ENCODE measurements at places on chromosomes 7 and 10.
A peak's percentile ranks its signal among the peaks of the same experiment; 100 is the strongest.

DNA sequence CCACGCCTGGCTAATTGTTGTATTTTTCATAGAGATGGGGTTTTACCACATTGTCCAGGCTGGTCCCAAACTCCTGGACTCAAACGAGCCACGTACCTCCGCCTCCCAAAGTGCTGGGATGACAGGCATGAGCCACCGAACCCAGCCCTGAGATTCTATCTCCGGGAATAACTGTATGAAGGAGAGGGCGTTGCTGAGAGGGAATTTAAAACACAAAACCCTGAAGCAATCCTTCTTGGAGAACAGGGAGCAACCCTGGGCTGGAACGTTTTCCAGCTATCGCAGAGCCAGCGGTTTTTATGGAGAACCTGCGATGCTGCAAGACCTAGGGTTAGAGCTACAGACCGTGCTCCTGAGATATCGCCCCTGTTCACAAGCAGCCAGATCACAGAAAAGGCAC lies 144.6 kb downstream of the PRKAG2 start:
- no peak for DNase-seq

DNA sequence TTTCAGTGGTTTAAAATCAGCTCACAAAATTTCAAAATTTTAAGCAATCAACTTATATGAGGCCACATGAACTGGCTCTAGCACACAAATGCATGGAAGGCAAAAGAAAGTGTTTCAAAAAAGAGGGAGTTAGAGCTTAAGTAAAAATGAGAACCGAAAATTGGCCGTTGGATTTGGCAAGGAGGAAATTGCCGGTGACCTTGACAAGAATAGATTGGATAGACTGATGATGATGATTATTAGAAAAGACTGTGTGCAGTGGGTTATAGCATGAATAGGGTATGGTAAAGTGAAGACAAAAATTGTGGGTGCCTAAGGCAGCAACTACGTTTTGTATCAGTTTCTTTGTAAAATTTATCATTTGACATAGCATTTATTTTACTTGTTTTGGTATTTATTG lies 175.7 kb downstream of the SEMA3D start:
- DNase-seq = no peak

GRCh38 chr10:72066318-72067284 lies 21.8 kb downstream of the SPOCK2 start:
- DNase-seq = peak; percentile 70

GRCh38 chr10:7297094-7297493 lies 113.7 kb downstream of the SFMBT2 start:
- DNase-seq = no peak

DNA sequence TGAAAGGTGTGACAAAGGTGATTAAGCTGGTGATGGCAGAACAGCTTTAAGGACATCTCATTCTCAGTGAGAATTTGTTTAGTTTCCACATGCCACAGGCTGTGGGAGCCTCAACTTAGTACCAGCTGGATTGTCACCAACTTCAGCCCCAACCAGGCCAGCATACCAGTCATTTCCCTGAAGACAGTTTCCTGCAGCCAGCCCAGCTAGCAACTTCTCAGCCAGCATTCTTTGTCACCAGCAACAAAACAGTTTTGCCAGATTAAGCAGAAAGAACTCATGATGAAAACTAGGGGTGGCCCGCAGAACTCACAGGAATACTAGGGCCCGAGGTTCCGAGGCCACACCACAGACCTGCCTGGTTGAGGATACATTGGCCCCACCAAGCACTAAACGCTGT lies 68.8 kb upstream of the UNC5B start:
- no peak for DNase-seq

DNA sequence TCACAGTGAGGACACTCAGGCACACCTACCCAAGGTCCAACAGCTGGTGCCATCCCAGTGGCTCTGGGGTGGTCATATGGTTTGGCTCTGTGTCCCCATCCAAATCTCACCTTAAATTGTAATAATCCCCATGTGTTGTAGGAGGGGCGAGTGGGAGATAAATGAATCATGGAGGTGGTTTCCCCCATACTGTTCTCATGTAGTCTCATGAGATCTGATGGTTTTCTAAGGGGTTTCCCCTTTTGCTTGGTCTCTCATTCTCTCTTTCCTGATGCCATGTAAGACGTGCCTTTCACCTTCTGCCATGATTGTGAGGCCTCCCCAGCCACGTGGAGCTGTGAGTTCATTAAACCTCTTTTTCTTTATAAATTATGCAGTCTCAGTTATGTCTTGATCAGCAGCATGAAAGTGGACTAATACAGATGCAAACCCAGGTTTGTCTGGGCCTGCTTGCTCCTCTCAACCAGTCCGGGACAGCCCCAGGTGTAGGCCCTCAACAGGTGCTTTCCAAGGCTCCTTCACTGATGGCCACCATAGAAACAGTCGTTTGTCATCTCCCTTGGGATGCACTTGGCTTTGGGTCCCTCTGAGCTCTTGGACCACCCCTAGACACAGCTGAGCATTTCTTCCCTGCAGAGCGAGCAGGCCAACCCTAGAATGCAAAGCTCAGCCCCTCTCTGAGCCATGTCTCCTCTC lies 101.3 kb upstream of the CTBP2 start:
- no peak for DNase-seq

- no peak for DNase-seq
These were observed 97.3 kb downstream of the DNAH11 start for GRCh38 chr7:21640105-21640504.

- DNase-seq = no peak
These were observed 154.1 kb upstream of the AHR start for GRCh38 chr7:17144322-17144721.

DNA sequence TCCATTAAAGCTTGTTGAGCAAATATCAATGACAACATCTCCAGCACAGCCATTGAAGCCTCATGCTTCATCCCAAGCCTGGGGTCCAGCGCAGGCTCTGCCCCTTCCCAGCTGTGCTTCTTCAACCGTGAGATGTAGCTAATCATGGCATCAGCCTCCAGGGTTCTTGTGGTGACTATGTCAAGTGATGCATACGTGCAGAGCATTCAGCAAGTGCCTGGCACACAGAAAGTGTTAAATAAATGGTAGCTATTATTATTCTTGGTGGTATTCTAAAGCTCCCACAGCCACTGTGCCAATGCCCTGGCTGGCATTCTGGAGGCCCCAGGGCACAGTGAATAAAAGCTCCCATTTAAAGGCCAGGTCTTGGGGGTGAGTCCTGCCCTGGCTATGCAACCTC lies 146.6 kb downstream of the WDR11 start:
- DNase-seq = no peak

- peak; percentile 44 for DNase-seq
These were observed 138.0 kb downstream of the CDH23 start for GRCh38 chr10:71534568-71535194.

DNA sequence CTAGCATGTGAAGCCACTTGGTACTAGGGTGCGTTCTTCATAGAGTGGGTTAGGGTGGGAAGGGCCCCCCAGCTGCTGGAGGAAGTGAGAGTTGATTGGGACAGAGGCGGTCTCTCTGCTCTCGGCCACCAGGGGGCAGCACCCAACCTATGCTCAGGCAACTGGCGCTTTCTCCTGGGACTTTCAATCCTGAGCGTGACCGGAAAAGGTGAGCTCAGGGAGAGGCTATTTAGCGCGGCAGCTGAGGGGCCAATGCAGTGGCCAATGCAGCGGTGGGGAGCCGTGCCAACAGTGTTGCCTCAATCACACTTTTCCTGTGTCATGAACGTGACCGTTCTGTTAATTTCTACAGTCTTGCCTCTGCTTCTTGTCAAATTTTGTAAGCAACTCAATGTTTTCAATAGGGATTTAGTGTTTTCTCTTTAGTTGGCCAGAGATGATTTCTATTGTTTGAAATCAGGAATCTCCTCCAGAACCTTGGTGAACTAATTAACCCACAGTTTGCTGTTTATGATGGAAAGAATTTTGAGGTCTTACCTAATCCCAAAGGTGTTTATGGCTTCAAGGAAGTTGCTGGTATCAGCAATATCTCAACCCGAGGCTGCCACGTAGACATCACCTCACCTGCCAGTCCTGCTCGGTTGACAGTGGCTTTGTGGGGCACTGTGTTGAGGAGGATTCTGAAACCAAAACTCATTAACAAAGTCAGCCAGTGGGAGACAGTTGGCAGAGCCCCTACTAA lies 67.9 kb upstream of the PDZD8 start:
- DNase-seq = peak; percentile 67

DNA sequence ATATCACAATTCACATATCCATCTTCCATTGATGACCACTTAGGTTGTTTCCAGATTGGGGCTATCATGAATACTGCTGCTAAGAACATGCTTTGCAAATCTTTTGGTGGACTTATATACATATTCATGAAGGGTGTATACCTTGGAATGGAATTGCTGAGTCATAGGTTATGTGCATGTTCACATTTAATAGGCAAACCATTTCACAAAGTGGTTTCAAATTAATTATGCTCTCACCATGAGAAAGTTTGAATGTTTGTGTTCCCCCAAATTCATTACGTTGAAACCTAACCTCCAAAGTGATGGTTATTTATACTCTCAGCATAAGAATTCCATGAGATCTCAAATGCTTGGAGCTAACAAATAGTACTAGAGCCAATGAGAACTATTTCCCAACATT lies 86.4 kb downstream of the VPS41 start:
- no peak for DNase-seq

DNA sequence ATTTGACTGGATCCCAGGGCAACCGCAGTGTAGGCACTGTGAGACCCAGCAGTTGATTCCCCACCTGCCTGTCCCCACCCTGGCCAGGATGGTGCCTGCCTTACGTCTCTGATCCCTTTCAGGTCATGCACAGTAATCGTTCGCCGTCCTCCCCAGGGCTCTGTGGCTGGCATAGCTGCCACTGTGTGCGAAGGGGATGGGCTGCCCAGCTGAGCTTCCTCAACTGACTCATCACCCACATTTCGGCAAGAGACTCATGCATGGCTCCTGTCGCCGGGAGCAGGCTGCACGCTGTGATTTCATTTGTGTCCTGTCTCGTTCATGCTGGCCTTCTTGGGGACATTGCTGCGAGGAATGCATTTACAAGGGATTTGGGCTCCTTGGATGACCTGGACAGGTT lies 252.4 kb downstream of the KLF6 start:
- no peak for DNase-seq

Measured in lung (tissue), 17 donors.